CD4-positive, CD25-positive, alpha-beta regulatory T cell (primary cell): ENCODE measurements at places on chromosomes 16 and 17.
A peak's percentile ranks its signal among the peaks of the same experiment; 100 is the strongest.

GRCh38 chr16:54647725-54648221 lies 282.9 kb upstream of the IRX5 start:
- no peak for DNase-seq

DNA sequence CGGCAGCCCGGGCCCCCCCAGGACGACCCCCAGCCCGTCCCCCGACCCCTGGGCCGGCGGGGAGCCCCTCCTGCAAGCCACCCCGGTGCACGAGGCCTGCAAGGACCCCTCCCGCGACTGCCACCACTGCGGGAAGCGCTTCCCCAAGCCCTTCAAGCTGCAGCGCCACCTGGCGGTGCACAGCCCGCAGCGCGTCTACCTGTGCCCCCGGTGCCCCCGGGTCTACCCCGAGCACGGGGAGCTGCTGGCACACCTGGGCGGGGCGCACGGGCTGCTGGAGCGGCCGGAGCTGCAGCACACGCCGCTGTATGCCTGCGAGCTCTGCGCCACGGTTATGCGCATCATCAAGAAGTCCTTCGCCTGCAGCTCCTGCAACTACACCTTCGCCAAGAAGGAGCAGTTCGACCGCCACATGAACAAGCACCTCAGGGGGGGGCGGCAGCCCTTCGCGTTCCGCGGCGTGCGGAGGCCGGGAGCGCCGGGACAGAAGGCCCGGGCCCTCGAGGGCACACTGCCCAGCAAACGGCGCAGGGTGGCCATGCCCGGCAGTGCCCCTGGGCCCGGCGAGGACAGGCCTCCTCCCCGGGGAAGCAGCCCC lies 15.6 kb upstream of the ZFPM1 start:
- peak; percentile 64 for DNase-seq

GRCh38 chr17:1839516-1839915 lies 9.7 kb downstream of the RPA1 start:
- DNase-seq: no peak

DNA sequence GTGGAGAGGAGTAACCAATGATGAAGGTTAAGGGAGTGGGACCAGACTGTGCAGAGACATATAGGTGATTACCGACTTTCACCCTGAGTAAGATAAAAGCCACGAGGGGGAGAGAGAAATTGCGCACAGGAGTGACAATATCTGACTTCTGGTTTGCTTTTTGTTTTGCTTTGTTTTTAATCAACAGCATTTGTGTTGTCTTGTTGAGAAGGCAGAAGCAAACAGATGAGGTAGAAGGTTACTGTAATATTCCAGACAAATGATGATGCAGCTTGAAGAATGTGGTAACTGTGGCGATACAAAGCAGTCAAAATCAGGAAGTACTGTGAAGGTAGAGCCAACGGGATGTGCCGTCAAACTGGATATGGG lies 7.5 kb downstream of the PELP1 start:
- no peak for DNase-seq

- no peak for DNase-seq
Measured at GRCh38 chr16:67967958-67968399, 458 bp downstream of the SLC12A4 start.

DNA sequence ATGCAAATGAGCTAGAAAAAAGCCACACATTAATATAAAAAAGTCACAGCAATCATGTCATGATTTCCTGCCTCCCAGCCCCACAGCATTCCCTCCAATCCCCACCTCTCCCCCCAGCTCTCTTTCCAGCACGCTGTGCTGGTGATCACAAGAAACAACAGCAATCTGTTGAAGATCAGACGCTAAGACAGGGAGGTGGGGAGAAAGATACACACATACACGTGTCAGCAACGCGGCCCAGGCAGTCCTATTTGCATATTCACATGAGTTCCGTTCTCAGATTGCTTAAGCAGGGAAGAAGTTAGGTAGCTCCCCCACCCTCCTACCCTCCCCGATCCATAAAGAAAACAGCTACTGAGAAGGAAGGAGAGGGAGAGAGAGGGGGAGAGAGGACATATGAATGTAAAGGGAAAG lies 405.5 kb upstream of the PSMD7 start:
- no peak for DNase-seq

GRCh38 chr16:87333581-87334331 lies 16.6 kb upstream of the C16orf95 start:
- no peak for DNase-seq

DNA sequence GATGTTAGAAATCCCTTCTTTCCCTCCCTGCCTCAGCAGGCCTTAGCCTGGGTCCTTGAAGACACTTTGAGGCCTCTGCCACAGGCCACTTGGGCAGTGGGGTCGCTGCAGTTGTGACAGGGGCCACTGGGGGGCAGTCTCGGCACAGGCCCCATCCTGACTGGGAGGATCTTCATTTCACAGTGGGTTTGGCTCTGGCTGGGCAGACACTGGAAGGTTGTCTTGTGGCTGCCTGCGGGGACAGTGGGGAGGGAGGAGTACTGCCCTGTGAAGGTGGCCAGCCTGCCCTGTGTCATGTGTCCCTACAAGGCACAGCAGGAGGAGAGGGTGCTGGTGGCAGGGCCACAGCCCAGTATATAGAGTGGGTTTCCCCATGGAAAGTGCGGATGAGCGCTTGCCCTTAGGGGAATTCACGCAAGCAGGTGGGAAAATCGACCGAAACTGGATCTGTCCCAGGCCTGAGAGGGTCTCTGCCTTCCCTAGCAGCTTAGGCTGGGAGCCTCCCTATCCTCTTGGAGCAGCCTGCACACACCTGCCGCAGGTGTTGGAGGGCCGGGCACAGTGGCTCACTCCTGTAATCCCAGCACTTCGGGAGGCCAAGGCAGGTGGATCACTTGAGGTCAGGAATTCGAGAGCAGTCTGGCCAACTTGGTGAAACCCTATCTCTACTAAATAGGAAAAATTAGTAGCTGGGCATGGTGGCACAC lies 28.8 kb downstream of the GINS2 start:
- DNase-seq: peak; percentile 37

DNA sequence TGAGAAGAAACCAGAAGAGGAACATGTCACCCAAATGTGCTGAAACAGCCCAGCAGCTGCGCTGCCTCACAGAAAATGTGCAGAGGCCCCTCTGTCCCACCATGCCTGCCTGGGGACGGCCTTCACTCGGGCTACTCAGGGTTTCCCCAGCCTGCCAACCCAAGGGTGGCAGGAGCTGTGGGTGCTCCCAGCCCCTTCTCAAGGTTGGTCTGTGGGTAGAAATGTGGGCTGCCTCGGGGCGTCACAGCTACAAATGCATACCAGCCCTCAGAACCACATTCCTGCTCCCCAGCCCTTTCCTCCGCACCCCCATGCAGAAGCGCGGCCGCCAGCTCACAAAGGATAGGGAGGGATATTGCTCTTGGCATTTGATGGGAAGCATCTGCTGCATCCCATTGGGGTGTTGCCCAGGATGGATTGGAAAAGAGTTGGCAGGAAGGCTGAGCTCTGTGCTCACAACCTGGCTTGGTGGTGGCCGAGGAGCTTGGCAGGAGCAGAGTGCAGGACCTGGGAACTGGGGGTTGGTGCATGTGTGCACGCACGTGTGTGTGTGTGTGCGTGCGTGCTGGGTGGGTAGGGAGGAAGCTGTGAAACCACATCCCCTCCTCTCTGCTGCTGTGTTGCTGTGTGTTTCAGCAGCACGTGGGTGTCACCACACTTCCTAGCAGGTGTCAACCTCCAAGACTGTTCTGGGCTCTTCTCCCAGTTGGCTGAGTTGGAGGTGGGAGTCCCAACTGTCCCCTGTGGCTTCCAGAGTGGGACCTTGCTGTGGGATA lies 304.4 kb downstream of the SEC14L1 start:
- peak; percentile 92 for DNase-seq

GRCh38 chr16:9820476-9821246 lies 361.6 kb downstream of the GRIN2A start:
- no peak for DNase-seq

DNA sequence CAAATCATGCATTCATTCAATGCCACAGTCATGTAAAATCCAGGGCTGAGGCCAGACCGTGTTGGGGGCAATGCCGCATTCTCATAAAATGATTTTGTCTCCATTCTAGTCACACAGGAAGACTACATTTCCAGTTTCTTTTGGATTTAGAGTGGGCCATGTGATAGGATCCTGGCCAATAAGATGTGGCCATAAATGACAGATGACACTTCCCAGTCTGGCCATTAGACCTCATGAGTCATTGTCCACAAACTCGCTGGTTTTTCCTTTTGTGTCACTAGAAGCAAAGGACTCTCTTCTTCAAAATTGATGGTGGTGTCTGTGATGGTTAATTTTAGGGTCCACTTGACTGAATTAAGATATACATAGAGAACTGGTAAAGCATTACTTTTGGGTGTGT lies 352.3 kb downstream of the UTP18 start:
- DNase-seq: no peak

- peak; percentile 16 for DNase-seq
Measured at GRCh38 chr16:67393111-67393787, at the start of gene TPPP3. TPPP3 (minus strand) TSS chr16:67393498; CDS start chr16:67391111, 2,387 bp downstream.

GRCh38 chr17:60065867-60066266 lies 12.9 kb downstream of the HEATR6 start:
- no peak for DNase-seq

- DNase-seq: no peak
Measured at GRCh38 chr16:57071831-57072582, 20.4 kb upstream of the CPNE2 start.

DNA sequence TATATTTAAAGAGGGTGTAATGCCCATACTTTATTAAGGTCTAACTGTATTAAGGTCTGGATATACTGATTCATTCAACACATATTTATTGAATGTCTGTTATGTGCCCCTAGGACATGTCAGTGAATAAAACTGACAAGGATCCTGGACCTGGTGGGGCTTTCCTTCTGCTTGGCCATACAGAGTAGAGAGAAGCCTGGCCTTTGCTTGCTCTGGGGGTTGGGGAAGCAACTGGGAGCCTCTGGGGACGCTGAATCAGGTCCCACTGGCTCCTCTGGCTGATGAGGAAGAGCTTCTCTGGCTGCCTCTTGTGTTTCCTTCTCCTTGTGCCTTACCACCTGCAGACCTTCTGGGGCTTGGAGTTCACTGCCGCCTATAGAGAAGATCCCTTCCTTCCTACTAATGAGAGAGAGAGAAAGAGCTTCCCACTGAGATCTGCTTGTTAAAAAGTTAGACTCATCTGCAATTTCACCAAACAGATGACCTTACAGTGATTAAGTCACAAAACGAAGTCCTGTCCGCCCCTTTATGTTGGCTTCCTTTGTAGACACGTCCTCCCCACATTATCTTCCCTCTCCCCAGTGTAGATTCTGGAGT lies 49.7 kb downstream of the MSI2 start:
- DNase-seq: no peak

- no peak for DNase-seq
Measured at GRCh38 chr16:89921131-89921701, 1.9 kb upstream of the TUBB3 start.

DNA sequence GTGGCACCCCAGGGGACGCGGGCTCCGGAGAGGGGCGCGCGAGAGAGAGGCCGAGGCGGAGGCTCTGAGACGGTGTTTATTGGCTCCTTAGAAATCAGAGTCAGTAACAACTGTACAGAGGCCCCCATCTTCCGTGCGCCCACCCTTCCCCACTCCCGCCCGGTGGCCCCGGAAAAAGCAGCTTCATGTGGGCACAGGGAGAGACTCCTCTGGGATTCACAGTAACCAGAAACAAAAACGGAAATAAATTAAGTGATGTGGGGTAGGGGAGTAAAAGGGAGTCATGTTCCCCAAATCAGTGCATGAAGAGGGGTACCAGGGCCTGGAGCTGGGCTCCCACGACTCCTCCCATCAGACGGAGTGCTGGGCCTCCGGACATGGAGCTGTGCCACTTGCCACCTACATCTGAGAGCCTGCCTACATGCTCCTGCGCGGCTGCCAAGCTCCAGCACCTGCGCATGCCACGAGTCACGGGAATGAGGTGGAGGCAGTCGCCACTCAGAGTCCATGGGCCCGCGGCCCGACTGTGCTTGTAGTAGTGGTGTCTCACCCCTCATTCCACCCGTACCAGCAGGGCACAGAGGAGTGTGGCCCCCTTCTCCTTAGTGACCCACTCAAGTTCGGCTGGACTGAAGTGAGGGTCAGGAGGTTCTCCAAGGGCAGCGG lies 543 bp upstream of the GPS2 start:
- no peak for DNase-seq

DNA sequence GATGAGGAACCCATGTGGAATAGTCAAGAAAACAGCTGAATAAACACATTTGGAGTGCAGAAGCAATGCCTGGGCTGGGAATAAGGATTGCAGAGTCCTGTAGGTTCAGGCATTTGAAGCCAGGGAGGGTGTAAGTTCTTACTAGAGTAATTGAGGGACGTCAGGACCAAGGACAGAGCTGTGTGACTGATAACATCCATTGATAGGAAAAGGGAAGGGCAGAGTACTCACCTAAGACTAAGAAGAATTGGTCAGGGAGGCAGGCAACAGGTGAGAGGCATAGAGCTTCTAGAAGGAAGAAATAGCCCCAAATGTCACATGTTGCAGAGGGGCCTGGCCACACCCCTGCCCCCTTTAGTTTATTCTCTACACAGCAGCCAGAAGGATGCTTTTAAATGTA lies 79.8 kb upstream of the TMEM132E start:
- no peak for DNase-seq

GRCh38 chr17:42819939-42820535 lies 4.0 kb downstream of the BECN1 start:
- DNase-seq: peak; percentile 50

GRCh38 chr17:50581316-50581715 lies 20.8 kb downstream of the CACNA1G start:
- no peak for DNase-seq

- DNase-seq: no peak
Measured at GRCh38 chr17:40059729-40060475, 2.9 kb upstream of the THRA start.

DNA sequence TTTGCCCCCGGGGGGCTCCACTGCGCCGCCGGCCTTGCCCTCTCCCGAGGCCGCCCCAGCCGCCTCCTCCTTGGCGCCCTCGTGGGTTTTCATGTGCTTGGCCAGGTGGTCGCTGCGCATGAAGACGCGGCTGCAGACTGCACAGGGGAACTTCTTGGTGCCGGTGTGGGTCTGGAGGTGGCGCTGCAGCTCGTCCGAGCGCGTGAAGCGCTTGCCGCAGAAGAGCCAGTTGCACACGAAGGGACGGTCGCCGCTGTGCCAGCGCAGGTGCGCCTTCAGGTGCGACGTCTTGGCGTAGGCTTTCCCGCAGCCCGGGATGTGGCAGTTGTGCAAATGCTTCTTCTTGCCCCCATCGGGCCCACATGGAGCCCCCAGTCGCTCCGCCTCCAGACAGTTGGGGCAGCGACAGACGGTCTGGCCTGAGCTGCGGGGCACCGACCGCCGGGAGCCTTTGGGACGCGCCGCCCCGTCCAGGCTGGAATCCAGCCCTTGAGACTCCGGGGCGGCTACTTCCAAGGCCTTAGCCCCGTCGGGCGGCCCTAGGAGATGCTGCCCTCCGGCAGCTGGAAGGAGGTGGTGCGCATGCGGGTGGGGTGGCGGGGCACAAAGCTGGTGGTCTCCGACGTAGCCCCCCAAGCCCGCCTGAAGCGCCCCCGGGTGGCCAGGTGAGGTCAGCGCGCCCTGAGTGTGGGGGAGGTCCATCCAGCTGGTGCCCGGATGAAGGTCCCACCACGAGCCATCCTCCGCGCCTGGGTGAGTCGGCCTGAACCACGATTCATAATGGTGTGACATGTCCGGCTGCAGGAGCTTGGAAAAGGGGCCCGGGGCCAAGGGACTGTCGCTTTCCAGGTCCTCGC lies 3.4 kb downstream of the SP6 start:
- no peak for DNase-seq

- no peak for DNase-seq
Measured at GRCh38 chr16:1530349-1530882, 3.0 kb upstream of the TMEM204 start.
